ENCODE measurements at places on chromosomes 4 and X. TPM values are rescaled to one million over a fixed set of nuclear protein-coding genes. Genes with fewer than 3 reads are reported as not detected.

- DNase-seq: no peak
Measured at GRCh38 chrX:57565198-57565597, 26.6 kb upstream of the ZXDB start.

DNA sequence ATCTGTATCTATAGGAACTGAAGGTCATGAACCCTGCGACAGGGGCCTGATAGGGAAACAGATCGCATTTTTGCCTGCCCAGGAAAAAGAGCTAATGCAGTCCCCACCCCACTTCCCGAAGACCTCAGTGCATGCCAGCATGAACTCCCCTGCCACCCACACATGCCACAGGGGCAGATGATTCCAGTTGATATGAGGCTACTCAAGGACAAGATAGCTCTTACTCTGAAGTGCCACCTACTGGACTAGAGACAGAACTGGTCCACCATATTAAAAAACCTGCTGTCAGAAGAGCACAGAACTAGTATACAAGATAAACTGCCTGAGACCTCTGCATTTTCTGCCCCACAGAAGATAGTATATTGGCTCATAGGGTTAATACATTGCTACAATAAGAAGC, 68.0 kb downstream of the YIPF7 start:
- DNase-seq: no peak

DNA sequence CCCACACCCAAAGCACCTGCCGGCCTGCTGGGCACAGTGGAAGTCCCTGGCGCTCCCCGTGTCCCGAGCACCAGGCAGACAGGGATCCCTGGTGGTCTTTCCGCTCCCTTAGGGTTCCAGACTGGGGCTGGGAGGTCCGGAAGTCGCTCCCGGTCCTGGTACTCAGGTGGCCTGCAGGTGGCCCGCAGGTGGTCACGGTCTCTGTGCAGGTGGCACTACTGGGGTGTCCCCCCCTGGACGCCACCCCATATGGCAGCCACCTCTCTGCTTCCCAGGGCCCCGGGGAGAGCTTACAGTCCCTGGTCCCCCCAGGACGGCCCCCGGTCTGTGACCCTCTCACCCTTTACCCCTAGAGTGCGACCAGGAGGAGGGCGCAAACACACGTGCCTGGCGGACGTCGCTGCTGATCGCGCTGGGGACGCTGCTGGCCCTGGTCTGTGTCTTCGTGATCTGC, 13.6 kb downstream of the SLC25A6 start:
- DNase-seq: no peak

- no peak for DNase-seq
Measured at GRCh38 chrX:126799059-126799458, 20.5 kb upstream of the PRR32 start.

DNA sequence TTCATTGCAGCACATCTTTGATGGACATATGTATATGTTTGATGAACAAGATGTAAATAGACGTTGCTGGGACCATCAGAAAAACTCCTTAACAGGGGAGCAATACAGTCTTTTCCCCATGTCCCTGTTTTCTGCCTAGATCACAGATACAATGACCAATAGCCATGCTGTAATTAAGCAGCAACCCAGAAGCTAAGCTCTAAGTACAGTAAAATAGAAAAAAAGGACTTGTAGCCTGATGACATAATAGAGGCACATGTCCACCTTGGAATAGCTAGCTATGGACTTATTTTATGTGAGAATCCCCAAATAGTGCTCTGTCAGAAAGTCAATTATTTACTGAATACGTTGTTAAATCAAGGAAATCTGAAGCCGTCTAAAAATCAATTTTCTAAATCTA, 14.9 kb downstream of the FAM13A start:
- no peak for DNase-seq

DNA sequence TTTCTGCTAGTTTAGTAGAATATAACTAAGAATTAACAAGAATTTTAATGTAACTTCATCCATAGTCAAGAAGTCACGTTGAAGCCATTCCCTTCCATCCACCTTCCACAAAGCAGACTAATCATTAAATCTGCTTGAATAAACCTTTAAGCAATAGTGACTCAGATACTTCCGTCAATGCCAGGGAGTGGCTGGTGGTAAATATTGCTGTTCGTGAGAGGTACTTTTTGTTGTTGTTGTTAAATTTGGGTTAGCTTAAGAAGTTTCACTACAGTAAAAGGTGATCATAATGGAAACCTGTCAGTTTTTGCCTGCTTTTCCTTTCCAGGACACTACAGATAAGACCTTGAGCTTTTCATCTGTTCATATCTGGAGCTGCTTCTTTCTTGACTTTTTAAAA, 316.3 kb downstream of the TMA16 start:
- no peak for DNase-seq

DNA sequence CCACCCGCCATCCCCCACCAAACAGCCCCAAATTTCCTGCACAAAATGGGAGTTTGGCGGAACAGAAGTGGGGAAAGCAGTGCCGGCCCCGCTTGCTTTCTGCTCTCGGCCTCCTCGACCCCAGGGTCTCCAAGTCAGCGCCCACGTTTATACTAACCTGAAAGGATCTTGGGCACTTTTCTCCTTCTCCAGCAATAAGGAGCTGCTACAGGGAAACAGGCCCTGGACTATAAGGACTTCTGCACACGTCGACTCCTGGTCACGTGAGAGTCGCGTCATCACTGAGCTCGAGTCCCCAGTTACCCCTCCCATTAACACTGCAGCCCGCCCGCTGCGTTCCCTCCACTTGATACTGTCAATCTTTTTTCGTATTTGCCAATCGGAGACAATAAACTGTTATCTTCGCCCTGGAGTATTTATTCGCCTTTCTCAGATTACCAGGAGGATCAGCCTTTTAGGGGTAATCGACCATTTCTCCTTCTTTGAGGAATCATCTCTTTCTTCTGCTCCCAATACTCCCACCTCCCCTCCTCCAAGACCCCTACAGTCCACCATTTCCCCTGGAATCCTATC, at the start of gene TCEAL8:
Gene TCEAL8, minus strand, starts transcription at position 235 of the 573 bp plus-strand sequence. CDS start 1,176 bp downstream, outside the sequence.
- peak; percentile 80 for DNase-seq

DNA sequence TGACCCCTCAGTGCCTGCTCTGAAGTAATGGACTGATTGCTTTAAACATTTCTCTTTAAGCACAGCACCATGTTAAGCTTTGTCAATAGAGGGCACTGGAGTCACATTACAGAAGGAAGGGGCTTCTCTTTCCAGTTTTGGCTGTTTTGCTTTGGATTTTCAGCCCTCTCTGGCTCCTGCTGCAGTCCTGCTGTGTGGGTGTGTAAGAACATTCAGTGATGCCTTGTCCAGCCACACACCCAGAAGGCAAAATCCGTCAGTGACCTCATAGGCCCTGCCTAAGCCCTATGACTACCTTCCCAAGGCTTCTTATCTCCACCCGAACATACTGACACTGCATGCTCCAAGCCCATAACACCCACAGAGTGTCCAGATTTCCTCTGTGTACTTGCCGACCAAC, 215.3 kb upstream of the CTSO start:
- DNase-seq: no peak

GRCh38 chr4:31474221-31474620, 754.1 kb downstream of the PCDH7 start:
- no peak for DNase-seq

- DNase-seq: peak; percentile 23
Measured at GRCh38 chrX:106415276-106415895, 196.4 kb upstream of the RADX start.

GRCh38 chr4:87073199-87074120, 138.6 kb downstream of the AFF1 start:
- DNase-seq: peak; percentile 59

GRCh38 chrX:118504581-118504980, 9.0 kb downstream of the DOCK11 start:
- no peak for DNase-seq

- DNase-seq: no peak
Measured at GRCh38 chr4:17876943-17877342, 66.2 kb downstream of the NCAPG start.

HMX1 gene
- not detected for total RNA-seq

GPR34 gene
- total RNA-seq: 4.7 TPM

DNA sequence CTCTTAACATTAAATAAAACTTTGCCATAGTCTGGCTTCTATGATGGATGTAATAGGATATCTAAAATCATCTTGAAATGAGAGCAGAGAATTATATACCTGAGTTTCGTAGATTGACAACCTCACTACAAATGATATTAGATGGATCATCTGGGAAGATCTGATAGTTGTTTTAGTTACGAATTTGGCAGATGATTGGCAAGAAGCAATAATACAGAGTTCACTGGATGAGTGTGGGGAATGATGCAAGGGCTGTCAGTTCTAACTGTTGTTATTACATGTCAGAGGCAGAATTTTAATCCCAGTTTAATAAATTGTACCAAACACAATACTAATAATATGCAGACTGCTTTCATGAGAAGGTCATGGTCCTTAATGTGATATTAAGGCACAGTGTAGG, 585.2 kb downstream of the TRAM1L1 start:
- DNase-seq: no peak

HSD17B13 gene
- total RNA-seq: 1.1 TPM

- DNase-seq: peak; percentile 68
Measured at GRCh38 chrX:81195712-81196111, 6.0 kb downstream of the HMGN5 start.

DNA sequence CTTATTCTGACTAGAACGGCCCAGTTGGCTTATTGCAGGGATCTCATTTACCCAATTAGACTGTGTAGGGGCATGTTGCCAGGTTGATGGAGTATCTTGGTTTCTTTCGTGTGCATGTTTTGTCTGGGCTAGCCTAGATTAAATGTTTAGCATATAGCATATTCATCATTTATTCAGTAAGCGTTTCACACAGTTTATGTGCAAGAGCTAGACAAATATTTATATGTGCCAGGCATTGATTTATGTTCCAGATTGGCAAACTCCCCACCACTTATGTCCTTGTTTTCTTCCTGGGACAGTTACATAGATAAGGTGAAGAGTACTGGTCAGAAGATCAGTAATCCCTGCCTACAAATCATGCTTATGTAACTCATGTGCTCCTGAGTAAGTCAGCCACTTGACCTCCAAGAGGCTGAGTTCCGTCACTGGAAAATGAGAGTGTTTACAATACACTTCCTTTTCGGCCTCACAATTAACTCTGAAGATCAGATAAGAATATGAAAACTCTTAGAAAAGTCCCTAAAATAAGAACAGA, 57.2 kb downstream of the RUFY3 start:
- DNase-seq: no peak

DNA sequence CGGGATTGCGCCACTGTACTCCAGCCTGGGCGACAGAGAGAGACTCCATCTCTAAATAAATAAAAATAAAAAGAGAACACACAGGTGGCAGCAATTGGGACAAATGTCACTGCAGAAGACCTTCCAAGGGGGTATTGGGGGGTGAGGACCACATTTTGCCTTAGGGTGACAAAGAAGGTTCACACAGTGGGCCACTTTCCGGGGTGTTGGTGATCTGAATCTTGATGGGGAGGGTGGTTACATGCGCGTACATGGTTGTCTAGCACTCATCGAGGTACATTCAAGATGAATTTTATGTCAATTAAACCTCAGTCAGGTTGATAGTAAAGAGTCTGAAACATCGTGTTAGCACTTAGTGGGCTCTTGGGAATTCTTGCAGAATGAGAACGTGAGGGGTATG, 20.5 kb upstream of the TMSB4X start:
- DNase-seq: no peak

DNA sequence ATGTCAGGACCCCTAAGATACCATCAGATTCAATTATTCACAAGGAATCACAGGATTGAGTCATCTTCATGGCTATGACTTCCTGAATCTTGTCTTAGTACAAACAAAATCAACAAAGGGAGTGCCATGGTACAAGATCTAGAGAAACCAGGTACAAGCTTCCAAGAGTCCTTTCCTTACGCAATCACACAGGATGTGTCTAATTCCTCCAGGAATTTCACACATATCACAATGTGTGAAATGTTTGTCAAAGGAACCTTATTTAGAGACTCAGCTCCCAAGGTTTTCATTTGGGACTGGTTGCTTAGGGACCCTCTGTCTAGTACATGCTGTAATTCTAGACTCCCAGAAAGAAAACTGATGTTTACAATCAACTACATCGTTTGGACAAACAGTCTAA, 83.0 kb downstream of the MAB21L2 start:
- DNase-seq: no peak

- no peak for DNase-seq
Measured at GRCh38 chr4:43277003-43277402, 384.5 kb downstream of the GRXCR1 start.

NOX1 gene
- 84.6 TPM for total RNA-seq

GRCh38 chrX:67726018-67726417, 182.2 kb downstream of the AR start:
- DNase-seq: no peak

DNA sequence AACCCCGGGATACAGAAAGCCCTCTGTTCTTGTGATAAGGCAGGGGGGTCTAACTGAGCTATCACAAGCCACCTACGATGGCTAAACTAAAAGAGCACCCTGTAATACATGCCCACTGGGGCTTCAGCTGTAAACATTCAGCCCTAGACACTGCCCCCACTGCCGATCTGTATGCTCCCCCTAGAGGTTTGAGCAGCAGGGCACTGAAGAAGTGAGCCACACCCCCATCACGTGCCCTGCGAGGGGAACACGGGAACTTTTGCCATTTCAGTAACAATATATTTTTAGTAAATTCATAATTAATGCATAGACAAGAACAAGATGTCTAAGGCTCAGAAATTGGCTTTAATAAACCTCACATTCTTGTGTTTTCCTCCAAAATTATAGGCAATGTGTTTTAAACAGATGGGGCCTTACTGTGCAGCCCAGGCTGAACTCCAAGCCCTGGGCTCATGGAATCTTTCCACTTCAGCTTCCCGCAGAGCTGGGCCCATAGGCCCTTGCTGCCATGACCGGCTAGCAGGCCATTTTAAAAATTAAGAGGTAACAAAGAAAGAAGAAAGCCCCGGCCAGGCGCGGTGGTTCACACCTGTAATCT, 235.3 kb upstream of the SFRP2 start:
- DNase-seq: no peak

SH3D19 gene
- total RNA-seq: 104 TPM

GRCh38 chr4:145390571-145390970, 91.1 kb upstream of the SMAD1 start:
- DNase-seq: no peak

GRCh38 chr4:133802359-133803140, 399.0 kb downstream of the PABPC4L start:
- no peak for DNase-seq

DNA sequence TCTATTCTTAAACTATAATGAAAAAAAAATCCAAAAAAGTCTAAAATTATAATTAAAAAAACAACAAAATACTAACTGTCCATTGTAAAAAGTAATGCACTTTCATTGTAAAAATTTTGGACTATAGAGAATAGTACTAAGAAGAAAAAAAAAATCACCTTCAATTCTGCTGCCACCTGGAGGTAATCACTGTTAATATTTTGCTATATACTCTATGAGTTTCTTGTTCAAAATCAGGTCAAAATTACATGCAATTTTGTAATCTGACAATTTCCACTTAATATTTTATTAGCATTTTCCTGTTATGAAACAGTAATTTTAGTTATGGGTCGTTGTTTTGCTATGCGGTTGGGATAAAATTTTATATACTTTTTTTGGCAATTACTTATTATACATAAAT, 62.0 kb downstream of the HTT start:
- DNase-seq: no peak

AKAP4 gene
- not detected for total RNA-seq

GRCh38 chr4:56681853-56682525, 893 bp upstream of the HOPX start:
- no peak for DNase-seq

All from colonic mucosa (tissue), 4 donors.